ENCODE measurements at places on chromosomes 11 and 22. TPM values are rescaled to one million over a fixed set of nuclear protein-coding genes. Genes with fewer than 3 reads are reported as not detected.

DNA sequence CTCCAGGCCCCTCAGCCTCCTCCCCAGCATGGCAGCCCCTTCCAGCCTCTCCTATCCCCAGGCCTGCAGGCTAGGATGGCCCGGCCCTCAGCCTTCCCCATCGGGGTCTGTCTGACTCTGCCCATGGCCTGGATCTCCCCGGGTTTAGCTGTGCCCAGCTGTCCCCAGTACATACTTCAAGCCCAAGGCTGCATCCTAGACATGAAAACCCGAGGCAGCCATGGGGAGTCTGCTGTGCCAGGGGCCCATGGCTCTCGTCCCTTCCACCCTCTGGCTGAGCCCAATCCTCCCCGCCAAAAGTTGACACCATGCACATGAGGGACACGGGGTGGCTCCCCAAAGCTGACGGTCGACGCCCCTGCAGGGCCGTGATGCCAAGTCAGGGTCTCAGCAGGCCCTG, 22.2 kb upstream of the FADD start:
- H3K4me1 ChIP-seq = no peaks in the 10 kb centered on the region
- DNase-seq = no peak
- no peak overlapping the region for H3K4me3 ChIP-seq
- no peaks in the 10 kb centered on the region for H3K27me3 ChIP-seq
- no peak overlapping the region for H3K27ac ChIP-seq

DNA sequence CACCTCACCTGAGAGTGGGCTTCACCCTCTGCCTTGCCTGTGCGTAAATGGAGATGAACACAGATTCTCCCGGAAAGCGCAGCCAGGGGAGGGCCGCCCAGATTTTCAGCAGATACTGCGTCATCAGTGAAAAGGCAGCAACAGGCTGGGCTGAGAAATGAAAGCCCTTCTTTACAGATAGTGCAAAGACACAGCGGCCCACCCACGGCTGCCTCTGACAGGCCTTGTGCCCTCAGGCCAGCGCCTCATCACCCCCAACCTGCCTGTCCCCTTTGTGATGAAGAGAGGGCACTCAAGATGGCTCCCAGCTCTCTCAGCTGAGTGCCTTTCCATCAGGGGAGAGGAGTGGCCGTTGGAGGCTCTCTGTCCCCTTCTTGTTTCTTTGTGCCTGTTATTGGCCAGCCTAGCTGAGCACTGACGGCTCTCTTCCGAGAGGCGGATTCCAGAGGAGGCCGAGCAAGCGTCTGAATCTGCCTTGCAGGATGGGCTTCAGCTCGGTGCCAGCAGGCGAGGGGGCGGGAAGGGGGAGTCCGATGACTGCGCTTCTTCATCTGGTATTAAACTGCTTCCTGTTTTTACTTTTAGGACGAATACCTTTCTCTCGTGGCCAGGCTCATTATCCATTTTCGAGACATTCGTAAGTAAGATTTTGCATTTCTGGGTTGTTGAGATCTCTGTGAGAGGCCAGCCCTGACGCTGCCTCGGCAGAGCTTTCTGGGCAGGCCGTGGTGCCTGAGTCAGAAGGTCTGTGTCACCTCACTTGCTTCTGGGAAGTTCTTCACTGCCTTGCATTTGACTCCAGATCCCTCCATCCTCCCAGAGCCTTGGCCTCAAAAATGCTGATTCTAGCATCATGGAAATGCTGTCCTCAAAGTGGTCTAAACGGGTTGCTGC, 43.7 kb downstream of the MED15 start:
- DNase-seq = peak; percentile 72
- no peaks in the 10 kb centered on the region for H3K27me3 ChIP-seq
- H3K27ac ChIP-seq = peak overlapping the region; percentile 99

GRCh38 chr11:61954851-61955421, 4.8 kb downstream of the BEST1 start:
- H3K4me3 ChIP-seq = no peak overlapping the region
- H3K27ac ChIP-seq = no peak overlapping the region
- H3K27me3 ChIP-seq = peaks cover 25% of the 10 kb centered on the region
- H3K36me3 ChIP-seq = no peaks in the 10 kb centered on the region
- no peak for DNase-seq

GRCh38 chr11:12403122-12403996, 26.0 kb downstream of the PARVA start:
- no peak overlapping the region for H3K4me3 ChIP-seq
- no peaks in the 10 kb centered on the region for H3K27me3 ChIP-seq
- no peak for DNase-seq
- H3K36me3 ChIP-seq = no peaks in the 10 kb centered on the region
- H3K27ac ChIP-seq = no peak overlapping the region

DNA sequence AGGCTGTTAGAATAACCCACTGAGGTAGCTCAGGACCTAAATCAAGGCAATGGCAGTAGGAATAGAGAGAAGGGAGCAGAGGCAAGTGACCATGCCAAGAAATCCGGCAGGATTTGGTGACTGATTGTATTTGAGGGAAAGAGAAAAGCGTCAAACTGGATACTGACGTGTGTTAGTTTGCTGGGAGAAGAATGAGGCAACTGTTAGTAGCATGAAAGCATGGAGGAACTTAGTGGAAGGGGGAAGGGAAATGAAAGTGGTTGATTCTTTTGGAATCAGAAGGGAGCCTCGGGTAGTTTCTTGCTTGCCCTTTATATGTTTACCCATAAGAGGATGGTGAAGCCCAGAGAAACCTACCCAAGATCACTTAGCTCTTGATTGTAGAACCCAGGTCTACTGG, 8.3 kb downstream of the PPFIBP2 start:
- H3K4me3 ChIP-seq = no peak overlapping the region
- no peak for DNase-seq
- no peak overlapping the region for H3K27ac ChIP-seq
- H3K27me3 ChIP-seq = no peaks in the 10 kb centered on the region

DNA sequence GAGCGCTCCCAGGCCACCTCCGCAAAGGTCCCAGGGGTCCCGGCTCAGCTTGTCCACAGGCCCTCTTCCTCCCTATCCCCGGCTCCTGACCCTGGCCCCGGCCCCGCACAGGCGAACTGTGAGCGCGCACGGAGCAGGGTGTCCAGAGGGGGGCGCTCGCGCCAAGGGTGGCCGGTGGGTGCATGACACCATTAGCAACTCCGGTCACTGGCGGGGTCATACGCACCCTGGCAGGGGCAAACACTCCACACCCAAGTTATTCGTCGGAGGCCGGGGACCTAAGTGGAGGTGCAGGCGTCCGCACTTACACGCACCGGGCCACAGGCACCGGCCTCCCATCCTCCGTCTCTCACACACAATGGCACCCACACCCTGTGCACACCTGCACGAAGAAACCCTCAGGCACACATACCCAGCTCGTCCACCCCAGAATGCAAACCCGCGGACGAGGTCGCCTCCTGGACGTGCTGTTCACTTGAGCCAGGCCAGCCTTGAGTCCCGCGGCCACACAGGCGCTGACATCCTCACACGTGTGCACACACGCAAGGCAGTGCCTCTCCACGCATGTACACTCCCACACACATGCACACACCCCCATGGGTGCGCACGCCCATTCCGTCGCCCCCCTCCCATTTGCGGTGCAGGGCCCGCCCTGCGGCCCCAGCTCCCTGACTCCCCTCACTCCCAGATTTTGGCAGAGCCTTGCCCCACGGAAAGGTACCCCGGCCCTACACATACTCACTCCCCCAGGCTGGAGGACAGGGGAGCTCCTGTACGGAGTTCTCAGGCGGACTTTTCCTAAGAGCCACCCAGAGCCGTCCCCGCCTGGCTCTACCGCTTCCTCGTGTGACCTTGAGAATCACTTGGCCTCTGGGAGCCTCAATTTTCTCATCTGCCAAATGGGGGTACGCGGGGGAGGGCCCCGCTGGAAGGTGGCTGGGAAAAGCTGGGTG, at the start of gene RASGRP2:
Gene RASGRP2 (minus strand): TSS at position 552 of the 953 bp plus-strand sequence. CDS start 1,276 bp downstream, outside the sequence.
- peaks cover 7% of the 10 kb centered on the region for H3K27me3 ChIP-seq
- H3K36me3 ChIP-seq = no peaks in the 10 kb centered on the region
- peak; percentile 81 for DNase-seq
- peaks cover 22% of the 10 kb centered on the region for H3K4me1 ChIP-seq
- H3K4me3 ChIP-seq = peak within 1 kb of the TSS; percentile 83

DNA sequence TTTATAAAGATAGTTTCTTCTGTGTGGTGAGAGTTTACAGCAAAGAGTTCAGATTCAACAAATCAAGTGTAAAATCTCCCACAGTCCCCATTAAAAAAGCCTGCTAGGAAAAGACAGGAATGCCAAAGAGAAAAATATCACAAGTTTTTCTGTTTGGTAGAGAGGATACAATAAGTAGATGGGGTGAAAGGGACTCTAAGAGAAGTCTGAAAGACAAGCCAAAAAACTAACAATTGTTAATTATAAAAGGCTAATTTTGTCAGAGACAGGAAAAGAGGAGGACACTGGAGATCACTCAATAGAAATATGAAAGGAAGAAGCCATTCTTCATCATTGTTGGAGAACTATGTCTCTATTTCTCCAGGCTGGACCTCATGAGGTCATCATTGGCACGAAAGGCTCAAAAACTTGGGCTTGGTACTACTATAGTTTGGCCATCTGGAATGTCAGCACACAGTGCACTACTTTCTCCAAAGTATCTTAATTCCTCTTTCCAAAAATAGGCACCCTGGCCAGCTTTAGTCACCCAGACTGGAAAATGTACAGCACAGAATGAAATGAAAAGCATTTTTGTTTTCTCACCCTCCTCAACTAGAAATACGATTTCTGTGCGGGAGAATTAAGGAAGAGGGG, 531 bp upstream of the SOX6 start:
- no peaks in the 10 kb centered on the region for H3K27me3 ChIP-seq
- no peaks in the 10 kb centered on the region for H3K4me1 ChIP-seq
- no peaks in the 10 kb centered on the region for H3K36me3 ChIP-seq
- no peak overlapping the region for H3K4me3 ChIP-seq

DNA sequence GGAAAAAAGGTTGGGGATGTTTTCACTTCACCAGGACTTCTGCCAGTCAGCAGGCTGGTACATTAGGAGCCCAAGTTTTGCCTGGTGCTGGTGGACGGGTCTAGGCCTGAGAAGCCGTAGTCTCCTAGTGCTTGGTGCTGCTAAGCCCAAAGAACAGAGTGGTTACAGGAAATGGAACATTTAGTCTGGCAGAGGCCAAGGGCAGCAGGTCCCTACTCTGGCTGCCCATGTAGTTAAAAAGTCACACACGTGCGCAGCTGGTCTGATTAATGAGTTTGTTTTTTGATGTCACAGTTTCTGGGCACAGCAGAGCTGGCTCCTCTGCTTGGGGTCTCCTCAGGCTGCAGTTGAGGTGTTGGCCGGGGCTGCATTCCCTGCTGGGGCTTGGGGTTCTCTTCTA, 20.6 kb downstream of the BCR start:
- H3K4me3 ChIP-seq = no peak overlapping the region
- H3K36me3 ChIP-seq = peaks cover 2% of the 10 kb centered on the region
- H3K4me1 ChIP-seq = peaks cover 10% of the 10 kb centered on the region
- no peak overlapping the region for H3K27ac ChIP-seq
- DNase-seq = no peak

GRCh38 chr22:50088096-50088495, 1.7 kb upstream of the MOV10L1 start:
- peaks cover 17% of the 10 kb centered on the region for H3K36me3 ChIP-seq
- H3K27ac ChIP-seq = no peak overlapping the region

- no peak overlapping the region for H3K27ac ChIP-seq
- peaks cover 16% of the 10 kb centered on the region for H3K4me1 ChIP-seq
- no peaks in the 10 kb centered on the region for H3K36me3 ChIP-seq
- DNase-seq = no peak
- peaks cover 4% of the 10 kb centered on the region for H3K27me3 ChIP-seq
These were observed 68.0 kb downstream of the GAB2 start for GRCh38 chr11:78349624-78350023.

SLC35F2 gene
- total RNA-seq = 25.0 TPM
